Femur (tissue), 1 donor: ENCODE measurements at places on chromosomes 7 and 10.

DNA sequence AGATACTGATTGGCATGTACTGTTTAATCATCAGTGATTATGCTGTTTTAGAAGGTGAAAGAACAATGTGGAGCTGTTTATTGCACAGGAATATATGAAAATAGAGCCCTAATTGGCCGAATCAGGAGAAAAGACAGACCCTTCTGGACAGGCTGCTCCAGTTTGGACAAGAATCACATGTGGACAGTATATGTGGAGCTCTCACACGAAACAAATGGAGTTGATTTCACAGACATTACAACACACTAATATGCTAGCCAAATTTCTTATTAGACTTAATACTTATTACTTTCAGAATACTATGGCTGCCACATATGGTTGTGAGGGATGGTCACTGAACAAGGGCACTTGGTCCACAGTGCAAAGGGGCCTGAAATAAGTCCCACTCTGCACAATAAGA, 15.5 kb downstream of the TWIST1 start:
- no peak for DNase-seq

DNA sequence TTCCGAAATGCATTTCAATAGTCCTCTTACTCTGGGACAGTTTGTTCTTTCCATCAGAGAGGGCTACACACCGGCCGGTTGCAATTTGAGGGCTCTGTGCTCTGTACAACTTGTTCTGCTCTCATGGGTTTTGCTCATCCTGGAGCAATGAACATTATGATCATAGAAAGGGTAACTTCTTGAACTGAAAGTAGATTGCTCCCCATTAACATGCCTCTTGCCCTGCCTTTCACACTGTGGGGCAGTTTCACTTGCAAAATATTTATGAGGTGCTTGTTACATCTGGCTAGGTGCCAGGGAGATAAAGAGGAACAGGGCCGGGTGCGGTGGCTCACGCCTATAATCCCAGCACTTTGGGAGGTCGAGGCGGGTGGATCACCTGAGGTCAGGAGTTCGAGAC, 97.3 kb upstream of the MPP7 start:
- DNase-seq: no peak

DNA sequence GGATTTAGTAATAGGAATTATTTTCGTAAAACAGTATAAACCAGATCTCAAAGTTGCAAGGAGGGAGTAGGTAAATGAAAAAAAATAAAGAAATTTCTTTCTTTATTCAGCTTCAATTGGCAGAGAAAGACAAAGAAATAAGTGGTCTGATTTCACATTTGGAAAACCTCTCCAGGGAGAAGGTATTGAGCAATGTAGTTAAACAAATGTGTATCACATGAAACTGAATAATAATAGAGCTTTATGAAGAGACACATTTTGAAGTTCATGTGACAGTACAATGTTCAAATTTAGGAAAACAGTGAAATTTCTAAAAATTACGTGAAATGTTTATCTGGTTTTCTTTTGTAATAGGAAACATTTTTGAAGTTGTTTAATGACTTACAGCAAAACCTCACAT, 63.0 kb downstream of the TAX1BP1 start:
- no peak for DNase-seq

DNA sequence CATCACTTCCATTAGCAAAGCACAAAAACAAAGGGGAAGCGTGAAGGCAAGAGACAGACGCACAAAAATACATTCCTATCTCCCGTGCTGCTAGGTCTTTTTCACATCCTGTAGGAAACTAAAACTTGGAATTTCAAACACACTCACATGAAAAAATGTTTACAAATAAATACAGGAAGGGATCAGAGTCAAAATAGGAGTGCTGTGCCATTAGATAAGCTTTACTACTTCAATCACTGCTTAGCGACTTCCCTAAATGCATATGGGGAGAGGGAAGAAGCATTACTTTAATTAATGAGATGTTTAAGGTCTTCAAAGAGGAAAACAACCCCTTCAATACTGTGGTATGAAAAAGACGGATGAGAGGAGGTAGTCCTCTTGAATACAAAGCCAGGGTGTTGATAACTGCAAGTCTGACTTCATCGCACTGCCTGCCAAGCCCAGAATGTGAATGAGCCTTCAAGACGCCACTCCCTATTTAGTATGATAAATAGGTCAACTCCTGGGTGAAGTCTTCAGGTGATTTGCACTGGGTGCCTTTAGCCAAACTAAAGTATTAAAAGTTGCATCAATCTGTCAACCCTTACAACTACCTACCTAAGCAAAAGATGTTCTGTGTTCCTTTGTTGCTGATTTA, 13.9 kb downstream of the PARD3 start:
- DNase-seq: no peak

GRCh38 chr10:89279421-89279869, 22.4 kb upstream of the IFIT2 start:
- DNase-seq: no peak

DNA sequence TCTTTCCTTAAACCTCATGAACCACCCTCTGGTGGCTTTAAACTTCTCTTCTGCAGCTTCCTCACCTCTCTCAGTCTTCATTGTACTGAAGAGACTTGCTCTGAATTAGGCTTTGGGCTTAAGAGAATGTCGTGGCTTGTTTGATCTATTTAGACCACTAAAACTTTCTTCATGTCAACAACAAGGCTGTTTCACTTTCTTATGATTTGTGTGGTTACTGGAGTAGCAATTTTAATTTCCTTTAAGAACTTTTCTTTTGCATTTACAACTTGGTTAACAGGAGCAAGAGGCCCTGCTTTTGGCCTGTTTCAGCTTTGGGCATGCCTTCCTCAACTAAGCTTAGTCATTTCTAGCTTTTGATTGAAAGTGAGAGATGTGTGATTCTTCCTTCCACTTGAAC, 38.1 kb upstream of the CDHR3 start:
- DNase-seq: no peak

GRCh38 chr10:103894441-103894864, 23.5 kb downstream of the STN1 start:
- peak; percentile 58 for DNase-seq
